H9 (cell line): ENCODE measurements at places on chromosomes 6 and 20. TPM values are rescaled to one million over a fixed set of nuclear protein-coding genes. Genes with fewer than 3 reads are reported as not detected.

GRCh38 chr6:91562955-91563354 is 976.1 kb upstream of the MAP3K7 start:
- no peak for DNase-seq

The ENPP5 gene
- 4.6 and 5.1 TPM in 2 replicates for total RNA-seq

The CPNE5 gene
- total RNA-seq, result 0.29 and 0.52 TPM in 2 replicates

DNA sequence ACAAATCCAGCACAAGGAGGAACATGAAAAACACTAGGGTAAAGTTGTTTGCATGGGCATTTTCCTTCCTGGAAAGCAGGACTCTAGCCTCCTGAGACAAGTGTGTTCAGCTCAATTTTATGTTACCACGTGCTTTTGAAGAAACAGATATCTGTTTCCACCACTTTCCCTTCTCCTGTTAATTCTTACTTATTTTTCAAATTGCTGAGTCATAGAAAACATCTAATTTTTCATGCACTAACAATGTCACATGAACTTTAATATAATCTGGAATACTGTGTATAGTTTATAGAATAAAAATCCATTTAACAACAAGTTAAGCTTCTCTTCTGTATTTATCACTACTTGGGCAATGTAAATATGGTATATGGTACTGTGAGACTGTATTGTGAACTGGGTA is 174.2 kb downstream of the ISM1 start:
- no peak for DNase-seq

- DNase-seq, result no peak
Measured at GRCh38 chr20:20130399-20130798, 78.1 kb downstream of the CFAP61 start.

GRCh38 chr20:33239418-33239817 is 3.6 kb downstream of the BPIFA1 start:
- no peak for DNase-seq

DNA sequence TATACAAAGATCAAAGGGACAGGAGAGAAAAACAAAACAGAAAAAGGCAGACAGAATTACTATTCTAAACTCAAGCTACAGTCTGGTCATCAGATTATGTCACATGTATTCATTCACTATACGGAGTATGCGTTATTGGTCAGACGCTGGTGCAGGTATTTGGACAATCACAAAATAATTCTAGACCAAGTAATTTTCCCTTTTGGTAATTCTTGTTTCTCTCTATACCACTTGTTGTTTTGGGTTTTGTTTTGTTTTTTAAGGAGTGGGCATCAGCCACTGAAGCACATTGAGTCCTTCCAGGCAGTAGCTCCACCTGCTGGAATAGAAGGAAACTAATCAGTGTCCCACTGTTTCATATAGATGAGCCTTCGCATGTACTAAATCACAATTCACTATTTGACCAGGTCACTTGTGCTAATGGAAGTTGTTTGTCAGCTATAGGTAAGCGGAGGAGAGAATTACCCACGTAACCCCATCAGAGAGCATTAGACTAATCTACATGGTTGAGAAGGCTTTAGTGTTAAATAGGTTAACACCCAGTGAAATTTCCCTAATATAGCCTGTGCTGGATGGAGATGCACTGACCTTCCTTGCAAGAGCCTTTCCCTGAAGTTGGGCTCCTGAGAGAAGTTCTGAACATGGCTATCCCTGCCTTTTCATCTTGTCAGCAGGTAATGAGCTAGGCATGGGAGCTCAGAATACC is 77.9 kb downstream of the TNFAIP3 start:
- no peak for DNase-seq
